ENCODE measurements at places on chromosomes 3 and 15.

DNA sequence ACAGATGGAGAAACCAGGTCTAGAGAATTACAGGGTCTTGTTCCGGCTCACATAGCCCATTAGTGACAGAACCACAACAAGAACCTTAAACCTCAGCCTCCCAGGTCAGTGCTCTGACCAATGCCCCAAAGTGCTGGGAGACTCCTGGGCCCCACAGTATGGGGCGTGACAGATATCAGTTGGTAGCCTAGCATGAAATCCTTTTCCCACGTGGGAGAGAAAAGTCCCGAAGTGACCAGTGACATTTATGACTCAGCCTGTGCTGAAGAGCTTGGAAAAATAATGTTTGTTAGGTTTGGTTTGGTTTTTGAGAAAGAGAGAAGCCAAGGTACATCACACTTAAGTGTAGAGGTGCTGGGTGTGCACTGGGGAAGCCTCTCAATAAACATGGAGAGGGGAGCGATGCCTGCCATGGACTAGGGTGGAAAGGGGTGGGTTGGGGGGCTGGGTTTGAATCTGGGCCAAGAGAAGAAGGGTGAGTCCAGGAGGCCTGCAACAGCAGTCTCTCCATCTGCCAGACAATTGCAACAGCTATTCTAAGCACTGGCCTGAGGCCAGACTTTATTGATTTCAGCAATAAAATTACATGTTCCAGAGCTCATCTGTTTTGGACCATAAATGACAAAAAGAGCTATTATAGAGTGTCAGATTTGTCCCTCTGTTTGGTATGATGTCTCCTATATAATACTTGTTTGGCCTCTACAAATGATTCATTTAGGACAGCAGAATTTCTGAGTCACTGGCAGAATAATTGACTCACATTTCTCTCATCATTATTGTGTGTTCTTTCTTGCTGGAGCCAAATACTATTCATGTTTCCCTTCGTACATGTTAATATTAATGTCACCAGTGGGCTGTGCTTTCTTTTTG, 43.4 kb downstream of the C2CD4A start:
- DNase-seq, result peak; percentile 32

DNA sequence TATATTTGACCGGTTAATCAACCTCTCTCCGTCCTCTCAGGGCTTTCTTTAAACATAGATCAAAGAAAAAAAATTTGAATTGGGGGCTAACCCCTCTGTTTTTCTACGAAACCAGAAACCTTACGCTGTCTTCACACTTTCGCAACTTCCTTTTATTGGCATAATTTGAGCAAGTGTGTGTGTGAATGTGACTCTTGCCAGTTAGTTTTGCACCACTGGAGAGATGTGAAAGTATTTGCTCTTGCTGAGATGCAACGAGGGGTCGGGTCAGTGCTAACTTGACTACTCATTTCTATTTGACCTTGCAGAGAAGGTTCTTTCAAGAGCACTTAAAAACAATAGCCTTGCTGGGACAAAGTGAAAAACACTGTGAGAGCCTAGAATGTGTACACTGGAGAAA, 81.2 kb downstream of the FAM43A start:
- no peak for DNase-seq

GRCh38 chr15:43792761-43793476, 799 bp downstream of the SERF2 start:
- no peak for DNase-seq

- peak; percentile 40 for DNase-seq
These were observed 209.6 kb upstream of the PFN2 start for GRCh38 chr3:150180334-150180733.

DNA sequence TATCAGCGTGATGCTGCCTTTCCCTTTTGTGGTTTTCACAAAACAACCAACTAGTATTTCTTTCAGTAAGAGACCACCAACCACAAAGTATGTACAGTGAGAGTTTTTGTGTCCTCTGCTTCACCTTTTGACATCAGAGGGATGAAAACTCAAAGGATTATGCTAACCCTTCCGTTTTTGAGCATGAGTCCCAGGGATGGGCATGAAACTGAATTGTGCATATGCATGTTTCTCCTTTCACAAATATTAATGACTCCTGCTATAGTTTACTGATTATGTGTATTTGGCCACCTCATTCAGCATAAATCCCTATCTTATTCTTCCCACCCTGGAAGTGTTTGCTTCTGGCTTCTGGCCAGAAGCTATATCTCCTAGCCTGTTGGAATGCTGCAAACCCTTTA, 59.2 kb downstream of the RSRC1 start:
- no peak for DNase-seq

- DNase-seq, result no peak
These were observed 4.5 kb upstream of the IP6K1 start for GRCh38 chr3:49790626-49791411.

DNA sequence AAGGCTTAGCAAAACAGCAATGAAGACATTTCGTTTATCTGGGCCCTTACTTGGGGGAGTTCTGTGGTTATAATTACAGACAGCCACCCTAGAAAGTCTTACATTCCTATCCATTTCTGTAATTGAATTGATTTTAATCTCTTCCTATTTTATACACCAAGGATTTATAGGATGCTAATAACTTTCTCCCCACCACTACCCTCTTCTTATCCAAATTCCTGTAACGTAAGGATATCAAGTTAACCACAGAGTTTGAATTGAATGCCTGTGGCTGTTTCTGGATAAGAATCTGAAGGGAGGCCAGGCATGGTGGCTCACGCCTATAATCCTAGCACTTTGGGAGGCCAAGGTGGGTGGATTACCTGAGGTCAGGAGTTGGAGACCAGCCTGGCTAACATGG, 78.6 kb downstream of the MLH1 start:
- DNase-seq, result no peak

DNA sequence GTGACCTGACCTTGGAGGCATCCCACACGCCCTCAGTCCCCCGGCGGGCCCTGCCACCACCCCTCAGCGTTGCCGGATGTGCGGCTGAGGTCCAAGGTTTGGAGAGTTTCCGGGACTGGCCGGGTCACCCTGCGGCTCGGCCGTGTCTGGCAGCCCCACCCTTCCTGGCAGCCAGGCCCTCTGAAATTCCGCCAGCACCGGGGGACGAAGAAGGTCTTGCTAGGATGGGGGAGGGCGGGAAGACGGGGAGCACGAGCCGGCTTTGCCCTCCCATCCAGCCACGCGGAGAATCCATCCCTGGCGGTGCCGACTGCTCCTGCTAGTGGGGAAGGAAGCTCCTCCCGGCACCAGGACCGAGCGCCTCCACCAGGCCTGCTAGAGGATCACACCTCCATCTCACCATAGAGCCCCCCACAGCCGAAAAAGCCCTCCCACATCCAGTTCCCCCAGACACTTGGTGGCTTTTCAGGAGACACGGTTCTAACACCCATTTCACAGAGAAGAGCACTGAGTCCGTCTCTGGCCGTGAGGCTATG, 81.5 kb downstream of the CPN2 start:
- peak; percentile 77 for DNase-seq

GRCh38 chr3:51940648-51941462, 849 bp downstream of the RRP9 start:
- no peak for DNase-seq

GRCh38 chr3:184540777-184541681, 20.6 kb upstream of the EPHB3 start:
- DNase-seq, result peak; percentile 84

DNA sequence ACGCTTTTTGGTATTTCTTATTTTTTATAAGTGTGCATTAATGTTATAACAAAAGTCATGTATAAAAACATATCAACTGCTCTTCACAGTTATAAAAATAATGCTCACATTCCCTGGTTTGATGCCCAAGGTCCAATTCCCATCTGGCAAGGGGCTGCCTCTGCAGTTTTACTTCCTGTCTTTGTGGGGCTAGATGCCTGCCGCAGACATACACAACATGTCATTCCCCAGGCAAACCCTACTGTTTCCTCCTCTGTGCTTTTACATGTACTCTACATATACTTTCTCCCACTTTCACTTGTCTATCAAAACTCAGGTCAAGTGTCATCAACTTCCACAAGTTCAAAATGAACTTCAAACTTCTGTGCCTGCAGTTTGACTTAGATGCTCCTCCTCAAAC, 60.5 kb upstream of the ETV5 start:
- DNase-seq, result no peak

GRCh38 chr3:38836561-38836960, 20.5 kb upstream of the SCN10A start:
- DNase-seq, result no peak

DNA sequence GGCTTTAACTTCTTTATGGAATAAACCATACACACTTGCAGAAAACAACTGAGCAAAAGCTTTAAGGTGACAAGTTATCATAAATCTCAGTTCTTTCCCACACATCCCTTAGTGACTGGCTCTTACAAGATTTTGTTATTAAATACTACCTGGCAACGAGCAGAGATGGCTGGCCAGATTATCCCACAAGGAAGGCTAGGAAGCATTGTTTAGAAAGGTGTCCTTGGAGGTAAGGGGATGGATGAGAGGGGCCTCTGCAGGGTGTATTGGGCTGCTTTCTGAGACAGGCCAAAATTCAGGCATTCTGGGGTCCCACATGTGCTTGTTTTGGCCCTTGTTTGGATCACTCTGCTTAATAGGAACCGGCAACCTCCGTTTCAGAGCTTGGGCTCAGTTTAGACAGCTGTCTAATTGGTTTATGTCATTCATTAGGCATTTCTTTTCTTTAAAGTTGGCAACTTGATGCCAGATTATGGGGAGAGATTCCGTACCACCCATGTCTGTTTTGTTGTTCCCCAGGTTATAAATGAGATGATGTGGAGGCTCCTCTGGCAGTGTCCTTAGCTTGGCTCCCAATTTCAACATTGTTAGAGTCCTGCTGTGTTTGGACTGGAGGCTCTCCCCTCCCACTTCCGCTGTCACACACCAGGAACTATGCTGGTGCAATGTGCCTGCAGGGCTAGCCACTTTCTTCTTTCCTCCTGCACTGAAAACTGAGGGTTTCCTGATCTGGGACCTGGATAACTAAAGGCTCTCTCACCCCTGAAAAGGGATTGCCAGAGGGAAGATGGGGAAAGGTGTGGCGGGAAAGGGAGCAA, 121.1 kb downstream of the TPRG1 start:
- DNase-seq, result no peak

GRCh38 chr15:73001840-73002239, 50.4 kb upstream of the NEO1 start:
- no peak for DNase-seq

GRCh38 chr15:91100814-91101607, 954 bp downstream of the SV2B start:
- no peak for DNase-seq

- no peak for DNase-seq
These were observed 44.4 kb upstream of the RASA2 start for GRCh38 chr3:141442446-141442845.

- no peak for DNase-seq
These were observed 2.5 kb downstream of the IFT122 start for GRCh38 chr3:129442486-129442885.

GRCh38 chr3:16109929-16110328, 64.6 kb upstream of the GALNT15 start:
- DNase-seq, result no peak

DNA sequence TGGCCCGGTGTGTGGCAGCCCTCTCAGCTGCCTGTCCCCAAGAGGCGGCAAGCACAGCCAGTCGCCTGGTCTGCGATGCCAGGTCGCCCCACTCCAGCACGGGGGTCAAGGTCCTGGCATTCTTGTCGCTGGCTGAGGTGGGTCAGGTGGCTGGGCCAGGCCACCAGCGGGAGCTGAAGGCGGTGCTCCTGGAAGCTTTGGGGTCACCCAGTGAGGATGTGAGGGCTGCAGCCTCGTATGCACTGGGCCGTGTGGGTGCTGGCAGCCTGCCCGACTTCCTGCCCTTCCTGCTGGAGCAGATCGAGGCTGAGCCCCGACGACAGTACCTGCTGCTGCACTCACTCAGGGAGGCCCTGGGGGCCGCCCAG, 20.8 kb downstream of the CAND2 start:
- no peak for DNase-seq

GRCh38 chr3:4828279-4829030, 150.8 kb upstream of the BHLHE40 start:
- DNase-seq, result no peak

DNA sequence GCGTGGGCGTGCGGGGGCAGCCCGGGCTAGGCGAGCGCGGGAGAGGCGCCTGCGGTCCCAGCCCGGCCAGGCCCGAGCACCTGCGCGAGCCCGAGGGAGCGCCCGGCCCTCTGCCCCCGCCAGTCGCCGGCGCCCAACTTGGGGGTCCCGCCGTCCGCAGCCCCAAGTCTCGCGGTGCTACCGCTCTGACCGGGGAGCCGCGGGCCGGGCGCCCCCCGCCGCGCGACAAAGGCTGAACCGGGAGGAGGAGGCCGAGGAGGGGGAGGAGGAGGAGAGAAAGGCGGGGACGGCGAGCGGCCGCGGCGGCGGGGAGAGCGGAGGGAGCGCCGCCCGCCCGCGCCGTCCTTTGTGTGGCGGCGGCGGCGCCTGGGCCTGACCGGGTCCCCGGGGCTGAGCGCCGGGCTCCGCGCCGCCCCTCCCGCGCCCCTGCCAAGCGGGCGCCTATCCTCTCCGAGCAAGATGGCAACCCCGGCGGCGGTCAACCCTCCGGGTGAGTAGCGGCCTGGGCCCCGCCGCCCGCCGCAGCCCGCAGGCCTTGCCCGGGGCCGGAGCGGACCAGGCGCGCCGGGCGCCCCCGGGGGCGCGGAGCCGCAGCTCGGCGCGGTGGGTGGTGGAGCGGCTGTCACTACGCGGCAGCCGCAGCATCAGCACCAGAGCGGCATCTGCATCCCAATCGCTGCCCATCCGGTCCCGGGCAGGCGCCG, at the start of gene ARNT2:
Gene ARNT2, plus strand, starts transcription at position 326 of the 704 bp plus-strand sequence. Its CDS starts 134 bp downstream, at position 460.
- no peak for DNase-seq

GRCh38 chr3:16913264-16913580, 28.5 kb downstream of the PLCL2 start:
- no peak for DNase-seq

DNA sequence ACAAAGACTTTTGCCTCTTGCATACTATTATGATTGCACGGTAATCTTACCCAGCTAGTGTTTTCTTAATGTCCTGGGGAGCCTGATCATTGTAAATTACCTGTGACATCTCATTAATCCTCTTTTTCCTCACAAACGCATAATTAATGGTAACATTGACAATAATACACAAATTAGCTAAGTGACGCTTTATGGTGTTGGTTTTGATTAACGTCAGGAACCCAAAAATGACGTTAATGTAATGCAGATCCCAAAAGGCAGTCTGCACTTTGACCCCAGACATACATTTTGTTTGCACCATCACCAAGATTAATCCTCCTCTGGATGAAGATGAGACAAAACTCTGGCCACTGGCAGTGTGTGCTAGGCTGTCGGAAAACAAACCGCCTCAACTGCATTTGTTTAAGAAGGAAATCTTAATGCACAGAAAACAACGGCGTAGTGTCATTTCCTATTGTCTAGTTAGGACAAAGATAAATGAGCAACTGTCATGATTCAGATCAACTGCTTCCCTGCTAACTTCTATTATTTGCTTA, 83.9 kb upstream of the CDIN1 start:
- no peak for DNase-seq

DNA sequence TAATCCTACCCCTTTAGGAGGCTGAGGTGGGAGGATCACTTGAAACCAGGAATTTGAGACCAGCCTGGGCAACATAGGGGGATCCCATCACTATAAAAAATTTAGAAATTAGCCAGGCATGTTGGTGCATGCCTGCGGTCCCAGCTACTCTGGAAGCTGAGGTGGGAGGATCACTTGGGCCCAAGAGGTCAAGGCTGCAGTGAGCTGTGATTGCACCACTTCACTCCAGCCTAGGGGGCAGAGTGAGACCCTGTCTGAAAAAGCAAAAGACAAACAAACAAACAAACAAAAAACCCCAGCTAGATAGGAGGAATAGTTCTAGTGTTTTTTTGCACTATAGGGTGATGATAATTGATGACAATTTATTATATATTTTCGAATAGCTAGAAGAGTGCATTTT, 70.6 kb upstream of the CHRNB4 start:
- no peak for DNase-seq

- no peak for DNase-seq
These were observed 107.3 kb downstream of the HERC1 start for GRCh38 chr15:63726491-63726890.

- DNase-seq, result no peak
These were observed 6.9 kb downstream of the PRICKLE2 start for GRCh38 chr3:64218329-64218728.
